Activated CD4-positive, alpha-beta memory T cell treated with anti-CD3 and anti-CD28 coated beads, Interleukin-2, amount 10 ng/mL, durations not matched to agents 7 days and 5 days (primary cell): ENCODE measurements at places on chromosomes 6 and 20.

DNA sequence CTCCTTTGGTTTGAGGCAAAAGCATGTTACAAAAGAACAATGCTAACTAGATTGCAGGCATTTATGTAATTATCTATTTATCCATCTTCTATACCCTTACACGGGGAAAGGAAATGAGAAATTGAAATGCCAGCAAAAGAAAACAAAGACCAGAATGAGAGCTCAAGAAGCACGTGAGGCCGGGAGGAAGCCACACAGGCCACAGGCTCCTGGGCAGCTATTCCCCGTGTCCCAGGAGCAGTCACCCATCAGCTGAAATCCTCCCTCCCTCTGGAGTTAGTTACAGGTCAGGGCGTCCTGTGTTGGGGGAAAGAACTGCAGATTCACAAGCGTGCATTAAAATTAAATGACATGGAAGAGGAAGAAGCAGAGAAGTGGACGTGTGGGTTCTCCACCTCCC is 64.7 kb upstream of the RPS6KA2 start:
- no peak for DNase-seq

DNA sequence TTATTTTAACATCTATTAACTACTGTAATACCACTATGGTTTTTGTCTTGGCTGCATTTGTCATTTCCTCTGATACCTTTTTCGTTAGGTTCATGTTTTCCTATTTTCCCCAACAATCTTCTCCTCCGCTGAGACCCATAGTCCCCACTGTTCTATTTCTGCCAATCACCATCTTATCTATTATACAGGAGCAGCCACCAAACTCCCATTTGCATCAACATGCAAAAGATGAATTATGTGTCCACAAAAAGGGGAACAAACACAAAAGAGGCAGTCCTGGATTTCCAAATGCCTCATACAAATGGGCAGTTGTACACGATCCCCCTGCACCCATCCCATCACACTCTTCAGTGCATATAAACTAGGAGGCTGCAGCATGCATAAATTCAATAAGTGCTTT is 121.7 kb upstream of the MYLIP start:
- DNase-seq: no peak

DNA sequence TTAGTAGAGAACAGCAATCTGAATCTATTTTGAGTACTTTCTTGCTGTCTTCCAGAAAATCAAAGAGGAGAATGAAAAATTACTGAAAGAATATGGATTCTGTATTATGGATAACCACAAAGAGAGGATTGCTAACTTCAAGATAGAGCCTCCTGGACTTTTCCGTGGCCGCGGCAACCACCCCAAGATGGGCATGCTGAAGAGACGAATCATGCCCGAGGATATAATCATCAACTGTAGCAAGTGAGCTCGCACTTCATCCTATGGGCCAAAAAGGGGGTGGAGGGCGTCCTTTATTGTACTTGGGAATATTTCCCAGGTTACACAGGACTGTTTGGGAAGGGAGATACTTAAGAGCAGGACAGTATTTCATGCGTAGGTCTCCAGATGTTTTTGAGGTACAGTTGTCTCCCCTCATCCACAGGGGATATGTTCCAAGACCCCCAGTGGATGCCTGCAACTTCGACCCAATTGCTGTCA is 37.3 kb upstream of the PLCG1 start:
- no peak for DNase-seq

DNA sequence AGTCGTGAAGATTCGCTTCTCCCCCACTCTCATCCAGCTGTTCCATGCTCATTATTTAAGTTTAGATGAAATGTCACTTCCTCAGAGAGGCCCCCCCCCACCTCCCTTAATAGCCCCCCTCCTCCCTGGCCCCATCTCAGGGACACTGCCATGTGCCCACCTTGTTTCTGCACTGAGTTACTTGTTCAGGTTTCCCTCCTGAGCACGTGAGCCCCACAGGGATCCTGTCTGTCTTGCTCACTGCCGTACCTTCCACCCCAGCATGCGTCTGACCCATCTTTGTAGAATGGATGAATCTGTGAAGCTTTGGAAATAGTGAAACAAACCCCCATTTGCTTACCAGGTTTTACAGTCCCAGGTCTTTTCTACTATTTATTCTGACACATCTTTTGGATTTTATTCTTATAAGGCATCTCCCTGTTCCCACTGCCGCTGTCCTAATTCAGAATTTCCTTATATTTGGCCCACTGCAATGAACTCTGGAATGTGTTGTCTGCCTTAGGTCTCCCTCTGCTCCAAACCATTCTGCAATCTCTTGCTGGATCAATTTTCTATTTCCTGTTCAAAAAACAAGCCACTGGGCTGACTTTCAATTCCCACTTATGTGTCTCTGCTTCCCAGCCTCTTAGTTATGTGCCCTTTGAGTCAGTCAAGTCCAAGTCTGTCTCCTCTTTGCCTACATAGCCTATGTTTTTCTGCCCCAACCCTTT is 136.5 kb upstream of the ECI2 start:
- no peak for DNase-seq

DNA sequence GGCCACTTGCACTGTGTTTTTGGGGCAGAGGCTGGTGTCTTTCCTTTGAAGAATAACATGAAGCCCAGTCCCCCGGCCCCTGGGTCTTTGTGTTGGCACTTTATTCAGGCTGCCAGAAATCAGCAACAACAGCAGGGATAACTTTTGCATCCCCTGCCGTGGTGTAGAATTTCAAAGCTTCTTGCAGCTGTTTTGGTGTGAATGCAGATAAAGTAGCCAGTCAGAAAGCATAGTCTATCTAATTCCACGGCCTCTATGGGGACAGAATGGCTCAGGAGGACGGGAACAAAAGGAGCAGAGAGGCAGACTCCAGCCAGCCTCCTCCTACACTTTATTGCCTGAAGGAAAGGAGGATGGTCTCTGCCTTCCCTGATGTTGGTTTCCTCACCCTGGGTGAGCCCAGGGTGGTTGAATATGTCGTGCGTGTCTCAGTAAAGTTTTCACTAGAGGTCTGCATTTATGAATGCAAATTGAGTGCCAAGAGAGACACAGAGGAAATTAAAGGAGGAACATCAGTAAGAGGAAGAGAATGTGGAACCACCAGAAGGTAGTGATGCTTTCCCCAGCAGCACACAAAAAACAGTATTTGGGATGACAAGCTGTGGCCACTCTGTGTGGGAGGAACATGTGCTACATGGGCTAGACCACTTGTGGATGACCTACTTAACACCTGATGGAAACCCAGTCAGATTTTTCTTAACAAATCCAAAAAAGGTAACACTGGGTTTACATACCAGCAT is 125.9 kb upstream of the TRAF3IP2 start:
- DNase-seq: no peak

DNA sequence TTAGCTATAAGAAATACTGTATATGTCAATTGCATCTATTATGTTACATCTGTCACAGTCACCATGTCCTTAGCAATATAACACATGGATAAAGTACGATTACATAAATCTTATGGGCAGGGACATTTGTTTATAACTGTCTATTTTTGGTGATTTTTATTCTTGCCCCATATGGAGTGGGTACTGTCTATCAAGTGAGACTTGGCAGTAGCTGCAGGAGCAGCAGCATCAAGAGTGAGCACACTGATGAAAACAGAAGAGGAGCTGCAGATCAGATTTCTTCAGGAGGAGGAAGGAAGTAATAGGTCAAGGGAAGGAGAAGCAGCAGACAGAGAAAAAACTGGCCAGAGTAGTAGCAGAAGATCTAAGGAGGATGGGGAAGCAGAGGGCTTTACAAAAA is 516.7 kb downstream of the C6orf118 start:
- DNase-seq: no peak

DNA sequence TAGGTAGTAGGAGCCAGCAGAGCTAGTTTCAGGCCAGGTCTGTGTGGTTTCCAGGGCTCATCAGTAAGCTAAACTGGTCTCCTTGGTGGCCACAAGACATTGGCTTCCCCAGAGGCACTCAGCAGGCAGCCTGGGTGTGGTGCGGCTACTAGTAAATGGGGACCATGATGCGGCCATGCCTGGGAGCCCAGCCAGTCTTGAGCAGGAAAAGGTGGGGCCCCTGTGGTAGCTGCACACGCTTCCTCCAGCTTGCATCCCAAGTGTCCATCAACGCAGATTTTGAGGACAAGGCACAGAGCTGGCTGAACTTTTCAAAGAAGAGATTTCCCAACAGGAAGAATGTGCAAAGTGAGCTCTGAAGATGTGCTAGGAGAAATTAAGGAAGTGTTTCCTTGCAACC is 107.4 kb upstream of the NAA20 start:
- no peak for DNase-seq

DNA sequence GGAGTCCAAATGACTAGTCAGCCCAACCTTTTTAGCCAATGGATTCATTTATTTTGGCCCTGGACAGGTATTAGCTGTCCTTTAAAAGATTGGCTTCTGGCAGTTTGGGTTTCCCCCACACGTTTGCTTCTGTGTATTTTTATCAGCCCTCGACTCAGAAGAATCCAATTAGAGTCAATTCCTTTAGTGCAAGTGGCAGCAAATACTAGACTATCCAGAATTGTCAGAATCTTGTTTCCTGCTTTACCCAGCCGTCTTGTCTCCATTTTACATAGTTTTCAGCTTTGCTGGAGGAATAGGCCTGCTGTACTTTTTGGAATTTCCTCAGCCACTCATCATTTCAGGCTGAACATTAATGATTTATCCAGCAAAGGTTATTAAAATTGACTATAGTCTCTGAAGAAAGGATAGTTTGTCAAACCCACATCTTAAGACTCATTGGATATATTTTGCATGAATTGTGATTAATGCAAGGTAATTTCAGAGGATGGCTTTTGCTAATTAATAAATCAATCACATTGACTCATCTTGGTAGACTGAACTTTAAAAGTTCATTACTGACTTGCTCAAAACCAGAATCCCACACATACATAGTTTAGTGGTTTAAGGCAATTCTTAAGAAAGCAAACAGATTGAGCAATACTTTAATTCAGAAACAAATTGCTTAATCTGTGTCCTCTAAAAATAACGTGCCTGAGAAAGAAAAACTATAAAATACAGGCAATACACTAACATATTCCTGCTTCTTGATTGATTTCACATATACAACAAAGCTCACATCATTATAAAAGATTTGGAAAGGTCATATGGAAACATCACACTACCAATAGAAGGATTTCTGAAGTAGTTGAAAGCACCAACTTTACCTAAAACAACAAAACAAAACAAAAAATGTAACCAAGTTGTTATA is 62.9 kb upstream of the ZNF217 start:
- DNase-seq: no peak

DNA sequence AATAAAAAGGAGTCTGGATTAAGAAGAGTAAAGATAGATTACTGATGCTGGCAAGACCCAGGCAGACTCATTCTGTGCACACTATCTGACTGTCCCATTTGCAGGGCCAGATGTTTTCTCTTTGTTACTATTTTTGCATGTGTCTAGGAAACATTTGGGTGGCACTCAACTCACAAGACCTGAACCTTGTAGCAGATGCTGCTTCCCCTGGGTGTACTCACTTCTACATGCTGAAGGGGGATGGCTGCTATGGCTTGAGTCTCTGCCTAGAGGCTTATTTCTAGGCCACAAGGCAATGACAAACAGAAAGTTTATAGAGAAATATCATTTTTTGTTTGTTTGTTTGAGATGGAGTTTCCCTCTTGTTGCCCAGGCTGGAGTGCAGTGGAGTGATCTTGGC is 351.4 kb downstream of the FOXA2 start:
- DNase-seq: no peak

- no peak for DNase-seq
These were observed 41.3 kb downstream of the TTI1 start for GRCh38 chr20:37991908-37992307.

DNA sequence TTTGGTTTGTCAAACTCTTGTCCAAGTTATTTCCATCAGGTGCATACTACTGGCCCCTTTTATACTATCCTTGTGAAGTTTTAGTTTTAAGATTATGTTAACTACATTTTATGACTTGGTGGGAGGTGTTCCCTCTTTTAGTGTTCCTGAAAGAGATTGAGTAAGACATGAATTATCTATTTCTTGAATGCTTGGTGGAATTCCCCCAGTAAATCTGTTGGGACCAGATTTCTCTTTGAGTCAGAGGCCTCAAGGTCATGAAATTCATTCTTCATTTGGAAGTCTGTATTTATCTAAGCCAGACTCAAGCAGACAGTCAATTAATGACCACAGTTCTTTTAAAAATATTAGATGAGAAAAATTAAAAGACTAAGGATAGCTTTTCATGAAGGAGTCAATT is 81.3 kb downstream of the MOXD1 start:
- DNase-seq: no peak

GRCh38 chr6:9927275-9927674 is 487.6 kb downstream of the TFAP2A start:
- no peak for DNase-seq

- DNase-seq: no peak
These were observed 81.9 kb upstream of the QKI start for GRCh38 chr6:163332575-163332974.

GRCh38 chr6:151068761-151069312 is 170.9 kb upstream of the AKAP12 start:
- no peak for DNase-seq

GRCh38 chr6:156599366-156599765 is 177.8 kb upstream of the ARID1B start:
- DNase-seq: no peak

- no peak for DNase-seq
These were observed 128.8 kb downstream of the PHF3 start for GRCh38 chr6:63764318-63764916.

DNA sequence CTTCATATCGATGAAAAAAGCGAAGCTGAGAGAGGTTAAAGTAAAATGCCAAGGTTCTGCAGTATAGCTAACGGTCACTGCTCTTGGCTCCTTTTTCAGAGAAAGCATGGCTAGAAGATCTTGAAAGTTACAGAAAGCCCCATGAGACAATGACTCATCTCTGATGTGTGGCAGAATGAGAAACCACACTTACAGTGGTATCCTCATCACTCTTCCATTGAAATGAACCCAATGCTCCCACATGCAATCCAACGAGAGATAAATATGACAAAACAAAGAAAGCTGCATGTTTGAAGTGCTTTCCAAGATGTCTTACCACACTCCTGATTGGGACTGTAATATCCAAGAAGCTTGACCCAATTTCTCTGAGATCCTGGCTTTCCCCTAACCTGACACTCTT is 694.9 kb downstream of the PRKN start:
- no peak for DNase-seq

DNA sequence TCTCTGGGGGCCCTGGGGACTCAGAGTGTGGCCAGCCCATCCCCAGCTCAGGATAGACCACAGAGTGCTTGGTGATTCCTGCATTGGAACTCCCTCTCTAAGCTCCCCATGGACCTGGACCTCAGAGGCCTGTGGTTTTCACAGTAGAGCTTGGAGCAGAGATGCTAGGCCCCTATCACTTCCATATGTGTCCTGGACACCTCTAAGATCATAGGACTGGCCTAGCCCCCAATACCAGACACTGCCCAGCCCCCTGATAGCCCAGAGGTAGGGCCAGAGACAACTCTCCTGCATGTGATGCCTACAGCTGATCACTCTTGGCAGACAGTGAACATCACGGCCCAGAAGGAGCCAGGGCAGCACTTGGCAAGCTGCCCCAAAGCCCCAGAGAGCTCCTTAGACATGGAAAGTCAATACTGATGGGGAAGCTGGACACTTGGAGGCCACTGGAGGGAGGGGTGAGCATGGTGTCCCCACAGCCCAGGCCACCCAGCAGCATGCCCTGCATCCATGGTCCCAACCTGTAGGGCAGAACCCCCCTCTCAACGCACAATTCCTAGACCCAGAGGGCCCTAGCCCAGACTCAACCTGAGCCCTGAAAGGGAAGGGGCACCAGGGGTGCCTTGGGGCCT is 27.1 kb downstream of the UBD start:
- DNase-seq: no peak

GRCh38 chr6:169081248-169081647 is 172.4 kb downstream of the THBS2 start:
- DNase-seq: no peak

- DNase-seq: no peak
These were observed 166.5 kb upstream of the SNX9 start for GRCh38 chr6:157656437-157656997.
